ENCODE measurements at places on chromosomes 4 and X. TPM values are rescaled to one million over a fixed set of nuclear protein-coding genes. Genes with fewer than 3 reads are reported as not detected.

GRCh38 chr4:20878806-20879205 is 178.5 kb downstream of the PACRGL start:
- no peak for DNase-seq

DNA sequence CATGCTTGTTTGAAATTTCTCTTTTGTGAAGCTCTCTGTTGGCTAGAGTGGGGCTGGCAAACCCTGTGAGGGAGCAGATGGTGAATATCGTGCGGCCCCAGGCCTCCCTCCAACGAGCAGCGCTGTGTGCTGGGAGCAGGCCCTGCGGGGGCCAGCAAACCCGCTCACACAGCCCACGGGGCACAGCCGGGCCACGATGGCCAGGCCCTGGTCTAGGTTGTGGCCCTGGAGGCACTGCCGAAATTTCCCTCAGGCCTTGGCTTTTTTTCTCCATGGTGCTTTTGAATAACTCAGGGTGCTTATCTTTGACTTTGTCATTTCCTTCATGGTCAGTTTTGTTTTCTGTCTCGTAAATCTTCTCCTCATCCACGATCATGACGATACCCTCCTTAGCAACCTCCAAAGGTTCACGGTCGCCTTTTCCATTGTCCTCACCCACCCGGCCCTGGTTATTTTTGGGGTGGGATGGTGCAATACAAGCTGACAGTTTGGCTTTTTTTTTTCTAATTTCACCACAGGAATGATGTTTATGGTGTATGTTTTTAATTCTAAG is 20.7 kb downstream of the PCGF3 start:
- no peak for DNase-seq

DNA sequence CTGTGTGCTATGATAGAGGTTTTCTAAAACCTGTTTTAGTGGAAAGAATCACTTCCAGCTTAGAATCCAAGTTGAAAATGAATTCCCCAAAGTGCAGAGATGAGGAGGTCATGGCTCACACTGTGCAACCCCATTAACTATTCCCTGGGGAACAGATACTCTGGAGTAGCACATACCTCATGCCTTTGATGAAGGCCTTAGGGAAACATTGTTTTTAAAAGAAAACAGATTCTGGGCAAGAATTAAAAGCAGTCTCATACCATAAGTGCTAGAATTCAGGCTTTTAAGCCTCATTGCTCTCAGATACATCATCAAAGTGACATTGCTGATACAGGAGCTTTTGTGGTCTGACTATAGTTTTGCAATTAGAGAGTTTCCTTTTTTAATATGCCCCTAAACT is 115.1 kb downstream of the NDST4 start:
- peak; percentile 3 for DNase-seq

DNA sequence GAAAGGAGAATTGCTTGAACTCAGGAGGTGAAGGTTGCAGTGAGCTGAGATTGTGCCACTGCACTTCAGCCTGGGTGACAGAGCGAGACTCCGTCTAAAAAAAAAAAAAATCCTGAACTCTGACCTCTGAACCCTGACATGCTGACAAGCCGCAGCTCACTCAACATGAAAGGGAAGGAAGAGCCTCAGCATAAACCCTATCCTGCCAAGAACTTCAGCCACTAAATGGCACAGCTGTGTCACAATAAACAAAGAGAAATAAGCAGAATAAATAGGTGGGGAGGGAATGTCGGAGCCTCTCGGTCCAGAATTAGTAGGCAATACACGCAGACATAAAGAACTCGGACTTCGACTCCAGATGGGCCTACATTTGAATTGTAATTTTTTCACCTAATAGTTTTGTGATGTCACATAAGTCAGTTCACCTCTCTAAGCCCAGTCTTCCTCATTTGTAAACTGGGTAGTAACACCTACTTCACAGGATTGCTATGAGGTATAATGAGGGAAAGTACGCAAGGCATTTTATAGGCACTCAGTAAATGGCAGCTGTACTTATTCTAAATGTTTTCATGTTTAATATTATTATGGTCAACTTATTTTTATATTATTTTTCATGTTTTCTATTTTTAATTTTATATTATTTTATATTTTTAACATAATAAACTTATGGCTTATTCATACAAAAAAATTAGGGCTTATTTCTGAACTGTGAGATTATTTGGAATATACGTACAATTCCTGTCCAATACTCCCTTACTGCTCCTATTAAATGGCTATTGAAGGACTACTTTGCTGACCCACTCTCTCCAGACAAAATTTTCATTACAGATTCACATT is 243.4 kb downstream of the SCFD2 start:
- no peak for DNase-seq

Gene PLP1
- 56.8 TPM for polyA plus RNA-seq

- no peak for DNase-seq
These were observed 70.2 kb upstream of the TLR3 start for GRCh38 chr4:185998791-185999190.

DNA sequence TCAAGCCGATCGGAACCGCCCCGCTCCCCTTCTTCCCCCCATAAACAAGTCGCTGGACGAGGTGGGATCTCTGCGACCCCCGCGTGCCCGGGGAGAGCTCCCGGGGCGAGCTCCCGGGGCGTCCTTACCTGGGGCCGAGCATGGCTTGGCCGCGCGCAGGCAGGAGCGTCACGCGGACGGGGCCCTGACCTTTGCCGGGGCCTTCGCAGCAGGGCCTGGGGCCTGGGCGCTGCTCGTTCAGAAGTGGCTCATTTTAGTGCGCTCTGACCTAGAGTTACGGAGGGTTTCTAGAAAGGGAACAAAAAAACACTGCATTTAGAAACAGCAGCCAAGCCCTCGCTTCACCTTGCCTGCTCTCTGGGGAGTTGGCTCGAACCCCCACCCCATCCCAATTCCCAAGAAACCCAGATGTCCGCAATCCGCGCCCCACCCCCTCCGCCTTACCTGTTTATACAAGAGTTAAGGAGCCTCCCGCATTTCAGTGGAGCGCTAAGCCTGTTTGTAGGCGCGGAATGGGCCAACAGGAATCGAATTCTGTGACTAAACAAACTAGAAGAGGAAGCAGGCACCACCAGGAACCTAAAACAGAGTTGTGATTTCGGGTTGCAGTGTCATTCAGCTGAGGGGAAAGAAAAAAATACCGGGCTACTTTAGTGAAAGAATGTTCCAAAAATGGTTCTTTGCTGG is 814 bp upstream of the RBM47 start:
- no peak for DNase-seq

GRCh38 chr4:123363729-123364128 is 32.9 kb upstream of the SPRY1 start:
- DNase-seq: no peak

- DNase-seq: no peak
These were observed 342.0 kb downstream of the GBA3 start for GRCh38 chr4:23034731-23035130.

GRCh38 chr4:125097729-125098128 is 217.0 kb upstream of the FAT4 start:
- no peak for DNase-seq

GRCh38 chrX:3609810-3610209 is 103.6 kb downstream of the PRKX start:
- DNase-seq: no peak

GRCh38 chr4:77859256-77859655 is 3.4 kb upstream of the MRPL1 start:
- no peak for DNase-seq

GRCh38 chr4:42716996-42717395 is 60.1 kb upstream of the ATP8A1 start:
- no peak for DNase-seq

DNA sequence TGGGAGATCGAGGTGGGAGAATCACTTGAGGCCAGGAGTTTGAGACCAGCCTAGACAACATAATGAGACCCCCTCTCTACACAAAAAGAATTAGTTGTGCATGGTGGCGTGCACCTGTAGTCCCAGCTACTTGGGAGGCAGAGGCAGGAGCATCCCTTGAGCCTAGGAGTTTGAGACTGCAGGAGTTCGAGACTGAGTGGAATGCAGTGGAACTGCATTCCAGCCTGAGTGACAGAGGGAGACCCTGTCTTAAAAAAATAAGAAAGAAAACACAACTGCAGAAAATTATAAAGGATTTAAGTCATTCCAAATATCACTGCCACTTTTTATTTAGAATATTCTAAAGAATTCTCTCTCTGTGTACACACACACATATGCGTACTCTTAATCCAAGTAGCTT is 18.4 kb downstream of the HPRT1 start:
- DNase-seq: no peak

GRCh38 chrX:136572030-136572429 is 40.0 kb downstream of the VGLL1 start:
- no peak for DNase-seq

GRCh38 chr4:72567821-72568675 is 973 bp downstream of the ADAMTS3 start:
- DNase-seq: peak; percentile 90

Gene TLR1
- polyA plus RNA-seq: 2.6 TPM

DNA sequence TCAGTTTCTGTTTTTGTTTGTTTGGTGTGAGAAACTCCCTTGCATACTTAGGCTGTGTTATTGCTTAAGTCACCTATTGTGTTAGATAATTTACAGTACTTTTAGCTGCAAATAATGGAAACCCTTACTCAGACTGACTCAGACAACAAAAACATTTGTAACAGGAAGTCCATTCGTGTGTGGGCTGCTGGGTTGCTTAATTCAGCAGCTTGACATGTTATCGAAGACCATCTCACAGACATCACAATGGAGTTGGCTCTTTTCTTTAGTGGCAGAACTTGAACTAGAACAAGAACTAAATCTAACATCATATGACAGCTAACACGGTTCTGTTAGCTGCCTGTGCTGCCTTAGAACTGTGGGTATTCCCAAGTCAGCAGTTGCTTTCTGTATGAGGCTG is 9.9 kb upstream of the GABRE start:
- no peak for DNase-seq

Gene MAGIX
- 1.3 TPM for polyA plus RNA-seq

- no peak for DNase-seq
These were observed 7.7 kb downstream of the LUZP4 start for GRCh38 chrX:115297189-115297588.

- peak; percentile 72 for DNase-seq
These were observed 898 bp downstream of the UBQLN2 start for GRCh38 chrX:56564164-56564885.

Gene CYLC1
- not detected for polyA plus RNA-seq

GRCh38 chr4:176864238-176864637 is 71.5 kb upstream of the VEGFC start:
- no peak for DNase-seq

Gene VEGFC
- polyA plus RNA-seq: 7.7 TPM

Gene ZFX
- polyA plus RNA-seq: 17.6 TPM

GRCh38 chrX:69158166-69158980 is 6.9 kb downstream of the PJA1 start:
- DNase-seq: no peak

Gene SMIM31
- polyA plus RNA-seq: 0.04 TPM

DNA sequence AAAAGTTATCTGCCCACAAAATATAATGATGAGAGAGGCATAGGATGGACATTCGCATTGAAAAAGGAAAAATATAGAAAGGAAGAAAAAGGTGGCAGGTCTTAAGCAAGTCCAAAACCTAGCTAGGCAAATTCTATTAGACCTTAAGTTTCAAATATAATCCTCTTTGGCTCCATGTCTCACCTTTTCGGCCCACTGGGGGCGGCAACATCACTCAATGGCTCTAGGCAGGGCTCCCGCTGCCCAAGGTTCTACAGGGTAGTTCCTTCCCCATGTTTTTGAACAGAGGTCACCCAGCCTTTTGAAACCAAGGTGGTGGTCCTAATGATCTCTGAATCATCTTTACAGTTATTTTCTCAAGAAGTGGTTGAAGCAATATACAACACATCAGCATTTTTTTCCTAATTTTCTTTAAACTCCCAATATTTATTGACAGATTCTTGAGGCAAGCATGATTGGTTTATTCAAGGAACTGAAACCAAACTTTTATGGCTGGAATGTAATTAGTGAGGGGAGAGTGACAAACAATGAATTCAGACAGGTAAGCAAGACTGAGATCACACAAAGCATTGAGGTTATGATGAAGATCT is 309.4 kb downstream of the ANTXR2 start:
- DNase-seq: no peak

All from muscle of back (tissue), 13 donors.